ENCODE measurements at places on chromosomes 2 and 18.

GRCh38 chr2:148255929-148256328 lies 235.0 kb downstream of the MBD5 start:
- DNase-seq = no peak

DNA sequence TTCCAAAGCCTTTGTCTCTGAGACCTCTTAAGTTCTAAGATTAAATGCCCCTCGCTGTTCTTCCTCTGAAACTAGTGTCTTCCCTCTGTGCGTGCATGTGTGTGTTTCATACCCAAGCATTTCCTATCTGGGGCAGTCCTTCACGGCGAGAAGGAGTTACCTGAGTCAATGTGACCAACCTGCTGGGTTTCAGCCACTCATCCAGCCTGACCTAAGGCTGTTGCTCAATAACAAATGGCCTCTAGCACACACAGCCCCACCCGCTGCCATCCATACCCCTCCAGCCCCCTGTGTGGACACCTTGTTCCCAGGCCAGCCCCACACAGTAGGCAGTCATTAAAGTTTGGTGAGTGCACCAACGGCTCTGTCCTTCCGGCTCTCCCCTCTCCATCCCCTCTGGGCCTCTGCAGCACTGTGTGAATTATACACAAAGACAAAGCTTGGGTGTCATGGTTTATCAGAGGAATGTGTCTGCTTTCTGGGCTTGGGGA lies 53.8 kb upstream of the FOSL2 start:
- no peak for DNase-seq

GRCh38 chr2:33144243-33144642 lies 197.5 kb downstream of the LTBP1 start:
- DNase-seq = no peak

DNA sequence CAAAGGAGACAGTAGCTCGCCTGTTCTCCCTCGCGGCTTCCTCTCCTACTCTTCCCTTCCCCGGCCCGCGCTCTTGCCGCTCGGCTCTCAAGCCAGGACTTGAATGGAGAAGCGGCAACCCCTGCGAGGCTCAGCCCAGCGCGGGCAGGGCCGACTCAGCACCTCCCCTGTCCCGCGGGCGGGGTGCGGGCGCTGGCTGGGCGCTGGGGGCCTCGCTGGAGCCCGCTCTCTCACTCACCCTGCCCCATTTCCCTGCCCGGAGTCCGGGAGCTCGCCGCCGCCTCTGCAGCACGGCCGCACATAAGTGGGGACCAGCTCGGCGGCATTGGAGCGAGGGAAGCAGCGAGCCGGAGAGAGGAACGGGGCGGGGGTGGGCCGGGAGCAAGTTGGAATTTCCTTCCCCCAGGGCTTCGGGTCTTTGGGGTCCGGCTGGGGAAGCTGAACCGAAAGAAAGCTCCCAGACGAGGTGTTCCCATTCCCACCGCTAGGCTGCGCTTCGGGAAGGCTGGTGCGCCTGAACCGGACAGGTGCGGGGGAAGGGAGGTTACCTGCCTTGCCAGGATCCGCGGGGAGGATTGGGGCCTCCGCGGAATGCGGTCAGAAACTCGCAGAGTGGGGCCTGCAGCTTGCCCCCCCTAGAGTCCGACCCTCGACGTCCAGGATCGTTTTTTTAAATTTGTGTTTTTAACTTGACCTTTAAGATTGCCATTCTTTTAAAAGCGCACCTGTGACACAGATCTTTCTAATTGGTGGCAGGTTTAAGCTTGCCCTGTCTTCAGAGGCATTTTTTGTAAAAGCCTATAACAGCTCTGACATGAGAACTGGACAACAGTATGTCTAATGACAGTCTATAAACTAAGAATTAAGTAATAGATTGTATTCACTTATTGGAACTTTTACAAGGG lies at the start of gene COBLL1:
Gene COBLL1, minus strand, starts transcription at position 105 of the 905 bp plus-strand sequence. CDS start 627 bp downstream, outside the sequence.
- DNase-seq = peak; percentile 31

- DNase-seq = no peak
These were observed 204.8 kb downstream of the SETBP1 start for GRCh38 chr18:44885507-44885906.

DNA sequence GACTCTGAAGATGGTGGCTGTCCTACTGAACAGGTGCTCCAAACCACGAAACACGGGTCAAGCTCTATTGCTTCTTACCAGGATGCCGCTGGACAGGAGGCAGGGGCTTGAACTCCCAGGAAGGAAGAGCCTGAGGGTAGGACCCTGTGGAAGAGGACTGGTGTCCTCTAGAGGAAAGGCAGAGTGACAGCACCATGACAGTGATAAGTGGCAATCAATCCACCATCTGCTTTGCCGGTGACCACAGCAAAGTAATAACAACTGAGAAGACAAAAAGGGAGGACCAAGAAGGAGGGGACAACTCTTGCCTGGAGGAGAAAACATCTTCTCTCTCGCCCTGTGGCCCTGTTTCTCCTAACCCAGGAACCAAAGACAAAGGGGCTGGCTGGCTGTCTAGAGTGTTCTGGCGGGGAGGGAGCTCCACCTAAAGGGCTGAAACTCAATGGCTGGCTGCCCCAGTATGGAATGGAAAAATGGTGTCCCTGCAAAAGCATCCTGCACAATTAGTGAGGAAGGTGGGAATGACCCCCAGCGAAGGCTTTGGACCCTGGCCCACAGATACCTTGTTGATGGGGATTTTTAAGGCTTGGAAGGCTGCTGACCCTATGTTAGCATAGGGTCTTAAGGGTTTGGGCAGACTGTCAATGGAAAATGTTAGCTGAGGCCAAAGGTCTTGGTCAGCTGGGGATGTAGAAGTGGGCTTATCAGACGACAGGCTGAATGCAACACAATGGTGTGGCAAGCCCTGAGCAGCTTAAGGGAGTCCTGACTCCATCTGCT lies 35.4 kb downstream of the PROC start:
- DNase-seq = no peak

DNA sequence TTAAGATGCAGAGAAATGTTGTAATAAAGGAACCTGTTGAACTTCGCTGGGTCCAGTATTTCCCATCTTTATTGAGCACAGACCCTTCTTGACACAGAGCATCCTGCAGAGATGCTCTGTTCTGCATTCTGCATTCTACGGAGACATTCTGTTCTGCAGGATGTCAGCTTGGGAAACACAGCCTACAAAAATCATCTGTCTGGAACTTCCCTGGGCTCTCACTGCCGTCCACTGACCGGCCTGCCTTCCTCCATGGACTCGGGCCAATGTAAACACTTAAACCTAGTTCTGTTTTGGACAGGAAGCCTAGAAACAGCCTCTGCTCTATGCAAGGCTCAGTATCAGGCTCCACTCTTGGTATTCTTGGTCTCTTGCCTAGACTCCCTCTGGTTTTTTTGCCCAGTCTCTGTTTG lies 90.0 kb upstream of the PPP1CB start:
- DNase-seq = no peak

DNA sequence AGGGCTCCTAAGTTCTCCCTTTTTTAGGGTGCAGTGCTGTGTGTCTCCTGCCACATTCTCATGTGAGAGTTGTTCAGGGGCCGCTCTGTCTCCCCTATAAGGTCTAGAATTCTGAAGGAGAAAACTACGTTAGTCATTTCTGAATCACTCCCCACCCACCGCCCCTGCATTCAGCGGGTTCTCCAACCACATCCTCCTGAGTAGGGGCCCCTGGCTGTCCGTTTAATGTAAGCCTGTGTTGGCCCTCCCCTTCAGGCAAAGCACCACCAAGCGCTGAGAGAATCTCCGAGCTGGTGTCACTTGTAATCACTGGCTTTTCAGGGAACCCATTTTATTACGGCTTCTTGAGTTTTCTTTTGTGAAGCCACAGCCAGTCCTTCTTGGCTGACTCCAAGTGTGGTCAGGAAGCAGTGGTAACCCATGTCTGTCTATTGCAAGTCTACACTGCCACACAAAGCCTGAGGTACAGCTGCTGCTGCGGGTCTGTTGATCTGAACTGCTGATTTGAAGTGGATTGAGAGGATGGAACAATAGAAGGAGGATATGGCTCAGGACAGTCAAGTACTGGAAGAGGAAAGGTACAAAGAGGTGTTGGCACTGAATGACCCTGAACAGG lies 16.9 kb downstream of the LCT start:
- peak; percentile 91 for DNase-seq

GRCh38 chr2:112321375-112322320 lies 46.3 kb downstream of the ZC3H6 start:
- no peak for DNase-seq

GRCh38 chr2:66665124-66665984 lies 230.4 kb downstream of the MEIS1 start:
- no peak for DNase-seq

- DNase-seq = no peak
These were observed 61.9 kb upstream of the CREB1 start for GRCh38 chr2:207467716-207468347.

GRCh38 chr2:150293771-150294170 lies 193.7 kb downstream of the RND3 start:
- no peak for DNase-seq

- no peak for DNase-seq
These were observed 263.9 kb upstream of the UBE2E3 start for GRCh38 chr2:180716186-180717180.

GRCh38 chr2:171574149-171574795 lies 52.0 kb downstream of the CYBRD1 start:
- DNase-seq = peak; percentile 80

All from activated naive CD8-positive, alpha-beta T cell treated with anti-CD3 and anti-CD28 coated beads for 36 hours (primary cell).